ENCODE measurements at places on chromosomes 6 and 20. TPM values are rescaled to one million over a fixed set of nuclear protein-coding genes. Genes with fewer than 3 reads are reported as not detected.

- no peak overlapping the region for H3K4me3 ChIP-seq
- no peaks in the 10 kb centered on the region for H3K27me3 ChIP-seq
- DNase-seq: no peak
- H3K36me3 ChIP-seq: no peaks in the 10 kb centered on the region
- no peak overlapping the region for H3K27ac ChIP-seq
Observed at GRCh38 chr6:23533311-23533710, 592.7 kb upstream of the NRSN1 start.

- DNase-seq: no peak
- H3K36me3 ChIP-seq: peaks cover 18% of the 10 kb centered on the region
- H3K27me3 ChIP-seq: no peaks in the 10 kb centered on the region
- peaks cover 30% of the 10 kb centered on the region for H3K4me1 ChIP-seq
Observed at GRCh38 chr20:50138479-50139393, 14.8 kb downstream of the PEDS1 start.

GRCh38 chr6:36926708-36927513 lies 27.6 kb upstream of the PI16 start:
- no peaks in the 10 kb centered on the region for H3K27me3 ChIP-seq
- H3K27ac ChIP-seq: no peak overlapping the region
- H3K4me3 ChIP-seq: no peak overlapping the region
- no peak for DNase-seq
- H3K36me3 ChIP-seq: peaks cover 6% of the 10 kb centered on the region

DNA sequence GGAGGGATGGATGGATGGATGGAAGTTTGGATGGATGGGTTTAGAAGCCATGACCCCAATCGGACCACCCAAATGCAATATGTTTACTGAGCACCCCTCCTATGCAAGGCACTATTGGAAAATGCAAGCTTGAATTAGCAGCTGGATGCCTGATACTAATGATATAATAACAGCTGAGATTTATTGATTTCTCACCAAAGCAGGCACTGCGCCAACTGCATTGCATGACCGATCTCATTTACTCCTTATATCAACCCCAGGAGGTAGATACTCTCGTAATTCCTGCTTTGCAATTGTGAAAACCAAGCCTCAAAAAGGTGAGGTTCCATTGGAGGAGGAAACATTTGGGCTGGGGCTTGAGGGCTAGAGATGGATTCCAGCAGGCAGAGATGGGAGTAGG lies 89.7 kb downstream of the KCNB1 start:
- no peaks in the 10 kb centered on the region for H3K36me3 ChIP-seq
- peaks cover 19% of the 10 kb centered on the region for H3K27me3 ChIP-seq
- no peak overlapping the region for H3K4me3 ChIP-seq
- no peak for DNase-seq
- H3K27ac ChIP-seq: no peak overlapping the region
- no peaks in the 10 kb centered on the region for H3K4me1 ChIP-seq

Gene SPATS1
- total RNA-seq: under 0.01 TPM

DNA sequence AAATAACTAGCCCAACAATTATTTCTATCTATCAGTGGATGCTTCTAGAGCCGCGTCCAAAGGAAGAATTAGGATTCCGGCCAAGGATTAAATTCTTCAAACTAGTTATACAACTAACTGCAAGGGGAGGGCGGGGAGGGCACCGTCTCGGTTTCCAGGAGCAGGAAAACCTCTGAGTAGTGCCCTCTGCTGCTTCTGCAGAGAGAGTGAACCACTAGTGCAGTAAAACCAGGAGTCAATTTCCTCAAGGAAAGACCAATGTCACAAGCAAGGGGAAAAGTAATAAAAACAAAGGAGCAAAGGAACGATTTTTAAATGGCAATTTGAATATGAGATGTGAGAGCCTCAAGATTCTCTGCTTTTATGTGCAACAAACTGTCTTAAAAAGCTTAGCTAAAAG lies 16.5 kb upstream of the UBE2J1 start:
- H3K4me1 ChIP-seq: peaks cover 2% of the 10 kb centered on the region
- no peak overlapping the region for H3K4me3 ChIP-seq
- H3K27ac ChIP-seq: no peak overlapping the region
- H3K36me3 ChIP-seq: no peaks in the 10 kb centered on the region

DNA sequence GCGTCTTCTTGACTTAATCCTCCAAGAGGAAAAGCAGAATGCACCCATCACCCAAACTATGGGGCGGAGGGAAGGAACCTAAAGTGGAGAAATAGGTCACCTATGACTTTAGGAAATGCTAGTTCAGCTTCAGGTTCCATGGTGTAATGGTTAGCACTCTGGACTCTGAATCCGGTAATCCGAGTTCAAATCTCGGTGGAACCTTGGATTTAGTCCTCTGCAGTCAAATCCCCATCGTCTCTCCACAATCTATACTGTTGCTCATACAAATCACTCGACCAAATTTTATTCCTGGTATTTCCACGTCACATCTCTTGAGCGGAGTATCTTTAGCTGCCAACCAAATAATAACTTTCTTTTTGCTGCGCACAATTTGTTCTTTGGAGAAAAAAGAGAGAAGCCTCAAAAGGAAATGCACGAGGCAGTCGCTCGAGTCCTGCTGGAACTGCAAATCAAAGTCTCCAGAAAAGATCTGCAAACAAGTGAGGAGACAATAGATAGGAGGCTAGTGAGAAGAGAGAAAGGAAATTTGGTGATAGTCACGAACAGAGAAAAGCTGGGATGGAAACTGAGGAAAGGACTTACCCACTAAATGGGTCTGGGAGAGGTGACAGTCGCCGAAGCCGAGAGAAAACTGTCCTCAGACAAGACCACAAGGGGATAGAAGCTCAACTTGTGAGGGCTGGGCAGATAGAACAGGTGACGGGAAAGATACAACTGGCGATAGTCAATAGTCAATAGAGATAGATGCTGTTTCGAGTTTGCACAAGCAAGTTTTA lies 16.6 kb downstream of the POM121L2 start:
- DNase-seq: peak; percentile 76
- H3K27me3 ChIP-seq: peaks cover 7% of the 10 kb centered on the region
- H3K36me3 ChIP-seq: no peaks in the 10 kb centered on the region
- no peak overlapping the region for H3K27ac ChIP-seq
- H3K4me3 ChIP-seq: peak overlapping the region; percentile 22
- H3K4me1 ChIP-seq: no peaks in the 10 kb centered on the region

Gene FBXO9
- 35.7 TPM for total RNA-seq

GRCh38 chr6:21648475-21649050 lies 55.0 kb downstream of the SOX4 start:
- DNase-seq: no peak
- H3K4me1 ChIP-seq: no peaks in the 10 kb centered on the region
- no peaks in the 10 kb centered on the region for H3K27me3 ChIP-seq
- no peak overlapping the region for H3K27ac ChIP-seq
- no peak overlapping the region for H3K4me3 ChIP-seq

DNA sequence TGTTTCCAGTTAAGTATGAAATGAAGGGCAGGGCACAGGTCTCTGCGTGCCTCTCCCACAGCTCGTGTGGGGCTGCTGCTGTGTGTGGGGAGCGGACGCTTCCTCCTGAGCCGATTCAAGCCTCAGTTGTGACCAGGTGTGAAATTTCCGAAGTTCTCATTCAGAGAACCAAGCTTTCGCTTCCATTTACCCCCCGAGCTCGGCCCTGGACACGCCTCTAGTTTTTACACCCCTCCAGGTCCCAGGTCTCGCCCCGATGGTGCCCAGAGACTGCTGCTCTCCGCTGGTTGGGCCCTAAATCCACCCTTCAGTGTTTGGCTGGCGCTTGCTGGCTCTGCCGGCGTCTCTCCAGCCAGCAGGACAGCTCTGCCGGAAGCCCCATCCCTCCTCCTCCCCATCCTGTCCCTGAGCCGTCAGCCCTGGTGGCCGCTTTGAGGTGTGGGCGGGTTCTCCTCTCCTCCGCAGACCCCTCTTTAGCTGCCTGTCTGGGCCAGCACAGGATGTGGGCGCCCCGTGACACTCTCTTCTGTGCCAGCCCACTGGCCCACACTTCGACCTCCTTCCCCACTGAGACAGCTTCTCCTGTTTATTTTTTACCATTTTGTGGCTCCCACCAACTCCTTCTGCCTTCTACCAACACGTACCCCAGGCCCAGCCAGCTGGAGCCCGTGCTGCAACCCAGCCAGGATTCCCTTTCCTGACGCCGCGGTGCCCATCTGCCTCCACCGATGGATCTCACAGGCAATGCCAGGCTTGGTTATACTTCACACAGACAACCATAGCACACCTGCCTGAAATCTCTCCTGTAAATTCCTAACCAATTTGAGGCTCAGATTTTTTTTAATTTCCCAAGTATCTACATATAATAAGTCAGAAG lies 142.8 kb downstream of the DLL1 start:
- no peaks in the 10 kb centered on the region for H3K4me1 ChIP-seq
- H3K27me3 ChIP-seq: no peaks in the 10 kb centered on the region
- no peak overlapping the region for H3K27ac ChIP-seq
- H3K36me3 ChIP-seq: no peaks in the 10 kb centered on the region
- no peak overlapping the region for H3K4me3 ChIP-seq

GRCh38 chr6:130760006-130760405 lies 67.2 kb upstream of the SMLR1 start:
- DNase-seq: peak; percentile 61
- no peaks in the 10 kb centered on the region for H3K4me1 ChIP-seq
- no peaks in the 10 kb centered on the region for H3K27me3 ChIP-seq
- no peaks in the 10 kb centered on the region for H3K36me3 ChIP-seq
- H3K4me3 ChIP-seq: no peak overlapping the region

DNA sequence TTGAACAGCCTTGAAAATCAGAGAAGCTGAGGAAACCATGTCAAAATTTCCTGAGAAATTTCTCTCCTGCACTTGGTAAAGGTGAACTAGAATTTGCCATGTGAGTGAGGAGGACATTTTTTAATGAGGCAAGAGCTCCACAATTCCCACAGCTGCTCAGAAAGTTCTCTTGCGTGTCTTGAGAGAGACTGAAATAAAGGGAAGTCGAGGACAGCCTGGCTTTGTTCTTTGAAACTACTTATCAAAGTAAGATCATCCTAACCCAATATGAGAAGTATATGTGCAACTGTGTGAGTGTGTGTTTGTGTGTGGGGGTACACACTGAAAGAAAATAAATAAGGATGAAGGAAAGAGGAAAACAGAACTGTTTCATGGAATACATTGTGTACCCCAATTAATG lies 163.4 kb downstream of the SLC24A3 start:
- H3K36me3 ChIP-seq: no peaks in the 10 kb centered on the region
- no peak for DNase-seq
- H3K27me3 ChIP-seq: no peaks in the 10 kb centered on the region
- no peak overlapping the region for H3K4me3 ChIP-seq

DNA sequence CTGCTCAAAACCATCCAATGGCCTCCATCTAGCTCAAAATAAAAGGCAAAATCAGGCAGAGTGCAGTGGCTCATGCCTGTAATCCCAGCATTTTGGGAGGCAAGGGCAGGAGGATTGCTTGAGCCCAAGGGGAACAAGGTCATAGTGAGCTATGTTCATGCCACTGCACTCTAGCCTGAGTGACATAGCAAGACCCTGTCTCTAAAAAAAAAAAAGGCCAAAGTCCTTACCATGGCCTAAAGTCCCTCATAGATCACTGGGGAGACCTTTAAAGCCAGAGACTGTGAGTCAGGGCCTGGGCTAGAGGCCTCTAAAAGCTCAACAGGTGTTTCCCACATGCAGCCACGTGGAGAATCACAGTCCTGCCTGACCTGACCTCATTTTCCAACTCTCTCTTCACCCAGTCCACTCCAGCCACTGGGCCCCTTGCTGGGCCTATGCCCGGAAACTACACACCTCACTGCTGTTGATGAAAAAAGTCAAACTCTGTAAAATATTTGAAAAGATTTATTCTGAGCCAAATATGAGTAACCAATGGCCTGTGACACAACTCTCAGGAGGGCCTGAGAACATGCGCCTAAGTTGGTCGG lies 28.2 kb upstream of the TAB2 start:
- no peak overlapping the region for H3K27ac ChIP-seq
- no peaks in the 10 kb centered on the region for H3K27me3 ChIP-seq
- DNase-seq: peak; percentile 12
- no peaks in the 10 kb centered on the region for H3K4me1 ChIP-seq
- no peaks in the 10 kb centered on the region for H3K36me3 ChIP-seq

Gene RIPPLY2
- total RNA-seq: not detected

DNA sequence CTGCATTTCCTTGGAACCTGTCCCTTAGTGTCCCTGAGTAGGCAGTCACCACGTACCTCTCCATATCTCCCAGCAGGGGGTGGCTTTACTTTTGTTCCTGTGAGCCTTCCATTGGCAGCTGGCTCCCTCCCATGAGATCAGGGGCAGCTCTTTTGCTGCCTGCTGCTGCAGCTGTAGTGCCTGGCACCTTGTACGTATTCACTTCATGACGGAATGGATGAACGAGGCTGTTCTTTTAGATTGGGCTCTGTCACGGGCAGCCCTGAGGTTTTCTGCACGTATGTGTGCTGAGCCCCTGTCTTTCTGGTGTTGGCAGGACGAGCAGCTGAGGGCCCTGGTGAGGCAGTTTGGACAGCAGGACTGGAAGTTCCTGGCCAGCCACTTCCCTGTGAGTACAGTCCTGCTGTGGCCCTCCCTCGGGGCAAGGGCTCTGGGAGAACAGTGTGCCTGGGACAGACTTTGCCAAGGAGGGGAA lies 14.6 kb downstream of the MYBL2 start:
- H3K4me1 ChIP-seq: no peaks in the 10 kb centered on the region
- H3K27me3 ChIP-seq: no peaks in the 10 kb centered on the region

- H3K27ac ChIP-seq: no peak overlapping the region
- H3K27me3 ChIP-seq: no peaks in the 10 kb centered on the region
- H3K36me3 ChIP-seq: no peaks in the 10 kb centered on the region
- H3K4me1 ChIP-seq: peaks cover under 1% of the 10 kb centered on the region
- DNase-seq: no peak
Observed at GRCh38 chr6:139295901-139296300, 4.1 kb upstream of the TXLNB start.

Gene SOX12
- 5.6 TPM for total RNA-seq

Gene MRPS18B
- total RNA-seq: 76.8 TPM

Gene THEMIS
- total RNA-seq: not detected

All from fibroblast of lung (primary cell).